Stimulated activated CD8-positive, alpha-beta memory T cell treated with anti-CD3 and anti-CD28 coated beads, Interleukin-7, amount 100 ng/mL, for 1 hour (primary cell): ENCODE measurements at places on chromosomes 11 and 22.

DNA sequence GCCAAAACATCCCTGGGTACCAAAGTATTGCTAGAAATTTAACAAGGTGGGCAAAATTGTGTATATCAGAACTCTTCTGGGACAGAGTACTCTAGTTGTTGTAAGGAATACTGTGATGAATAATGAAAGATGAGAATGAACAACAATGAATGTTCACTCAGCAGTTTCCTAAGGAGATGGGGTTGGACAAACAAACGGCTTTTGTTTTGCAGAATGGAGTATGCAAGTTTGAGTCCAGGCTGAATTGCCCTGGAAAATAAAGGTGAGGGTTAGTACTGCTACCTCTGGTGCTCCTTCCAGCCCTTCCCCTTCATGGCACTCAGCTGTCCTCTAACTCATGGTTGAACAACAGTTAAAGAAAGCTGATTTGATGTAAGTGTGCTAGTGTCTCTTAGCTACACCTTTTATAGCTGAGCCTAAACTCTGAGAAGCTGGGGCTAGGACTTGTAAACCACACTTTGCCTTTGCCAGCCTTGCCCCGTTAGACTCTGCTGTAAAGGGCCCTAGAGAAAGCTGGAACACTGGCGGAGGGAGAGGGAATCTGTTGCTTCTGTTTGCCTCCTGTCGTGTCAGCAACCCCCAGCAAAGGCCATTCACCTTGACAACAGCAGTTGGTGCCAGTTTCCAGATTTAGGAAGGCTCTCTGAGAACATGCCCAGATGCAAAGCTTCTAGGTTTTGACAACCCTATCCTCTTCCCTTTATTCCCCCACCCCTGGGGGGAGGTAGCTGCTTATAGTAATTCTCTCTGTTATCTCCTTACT is 41.2 kb upstream of the POLD3 start:
- DNase-seq = no peak

DNA sequence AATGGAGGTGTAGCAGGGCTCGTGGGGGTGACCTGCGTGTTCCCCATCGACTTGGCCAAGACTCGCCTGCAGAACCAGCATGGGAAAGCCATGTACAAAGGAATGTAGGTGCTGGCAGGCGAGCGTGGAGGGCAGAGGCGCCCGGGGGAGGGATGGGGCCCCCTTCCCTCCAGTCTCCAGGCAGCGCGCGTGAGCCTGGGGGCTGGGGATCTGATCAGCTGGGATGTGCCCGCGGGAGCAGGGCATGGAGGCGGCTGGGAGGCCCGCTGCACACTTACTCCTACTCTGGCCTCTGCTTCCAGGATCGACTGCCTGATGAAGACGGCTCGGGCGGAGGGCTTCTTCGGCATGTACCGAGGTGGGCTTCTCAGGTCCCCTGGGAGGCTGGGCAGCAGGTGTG is 17.8 kb downstream of the SLC25A18 start:
- no peak for DNase-seq

DNA sequence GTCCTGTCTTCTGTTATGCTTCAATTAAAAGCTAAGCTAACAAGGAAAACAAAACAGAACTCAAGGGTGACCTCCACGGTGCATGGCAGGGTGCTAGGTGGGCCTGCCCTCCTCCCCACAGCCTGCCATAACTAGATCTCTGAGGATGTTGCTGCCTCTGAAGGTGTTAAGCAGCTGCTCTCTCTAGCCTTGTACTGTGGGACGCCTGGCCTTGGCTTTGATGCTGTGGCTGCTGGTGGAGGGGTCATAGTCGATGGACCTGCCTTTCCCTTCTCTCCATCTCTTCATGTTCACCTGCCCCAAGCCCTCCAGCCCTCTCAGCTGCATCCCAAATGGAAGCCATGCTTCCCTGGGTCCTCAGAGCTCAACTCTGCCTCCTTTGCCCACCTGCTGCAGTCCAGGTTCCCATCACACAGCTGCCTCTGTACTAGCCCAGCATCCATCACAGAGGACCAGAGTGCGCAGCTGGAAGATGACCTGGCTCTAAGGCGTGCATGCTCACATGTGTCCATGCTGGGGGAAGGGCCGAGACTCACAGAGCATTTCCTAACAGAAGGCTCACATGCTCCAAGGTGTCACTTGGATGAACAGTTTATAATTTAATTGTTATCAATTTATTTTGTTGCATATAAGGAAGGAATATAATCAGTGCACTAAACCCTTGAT is 180.3 kb upstream of the E2F8 start:
- no peak for DNase-seq

DNA sequence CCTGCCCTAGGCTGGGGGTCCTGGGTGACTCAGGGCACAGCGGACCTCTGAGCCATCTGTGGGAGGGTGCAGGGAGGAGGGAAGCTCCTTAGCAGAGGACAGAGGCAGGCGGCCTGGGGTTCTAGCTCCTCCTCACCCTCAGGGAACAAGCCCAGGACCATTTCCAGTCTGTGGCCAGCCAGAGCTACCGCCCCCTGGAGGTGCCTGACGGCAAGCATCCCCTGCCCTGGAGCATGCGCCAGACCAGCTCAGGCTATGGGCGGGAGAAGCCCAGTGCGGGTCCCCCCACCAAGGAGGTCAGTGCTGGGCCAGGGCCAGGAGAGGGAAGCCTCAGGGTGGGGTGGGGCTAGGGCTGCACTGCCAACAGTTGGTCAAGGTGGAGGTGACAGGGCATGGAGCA is 26.0 kb upstream of the LRRC10B start:
- no peak for DNase-seq

- no peak for DNase-seq
Observed at GRCh38 chr11:9662273-9662672, 1.6 kb upstream of the SWAP70 start.

- DNase-seq = no peak
Observed at GRCh38 chr11:115712296-115712695, 208.1 kb upstream of the CADM1 start.

DNA sequence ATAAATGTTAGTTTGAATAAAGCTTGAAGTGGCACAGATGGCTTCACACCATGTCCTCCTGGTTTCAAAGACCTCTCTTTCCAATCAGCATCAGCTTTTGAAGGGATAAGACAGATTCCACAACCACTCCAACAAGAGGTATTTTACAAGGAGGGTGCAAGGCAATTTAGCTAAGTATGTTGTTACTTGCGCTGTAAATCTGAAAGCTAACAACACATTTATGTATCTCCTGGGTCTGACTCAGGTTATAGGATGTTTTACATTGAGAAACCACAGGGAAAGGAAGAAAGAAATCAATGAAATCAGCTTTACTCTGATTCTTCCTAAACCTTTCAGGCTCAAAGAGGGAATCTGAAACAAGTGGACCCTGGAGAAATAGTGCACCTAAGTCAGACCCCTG is 12.1 kb downstream of the CWC15 start:
- DNase-seq = no peak

GRCh38 chr22:17842386-17842785 is 68.1 kb upstream of the BID start:
- DNase-seq = peak; percentile 2
